ENCODE measurements at places on chromosomes 16 and 17.

DNA sequence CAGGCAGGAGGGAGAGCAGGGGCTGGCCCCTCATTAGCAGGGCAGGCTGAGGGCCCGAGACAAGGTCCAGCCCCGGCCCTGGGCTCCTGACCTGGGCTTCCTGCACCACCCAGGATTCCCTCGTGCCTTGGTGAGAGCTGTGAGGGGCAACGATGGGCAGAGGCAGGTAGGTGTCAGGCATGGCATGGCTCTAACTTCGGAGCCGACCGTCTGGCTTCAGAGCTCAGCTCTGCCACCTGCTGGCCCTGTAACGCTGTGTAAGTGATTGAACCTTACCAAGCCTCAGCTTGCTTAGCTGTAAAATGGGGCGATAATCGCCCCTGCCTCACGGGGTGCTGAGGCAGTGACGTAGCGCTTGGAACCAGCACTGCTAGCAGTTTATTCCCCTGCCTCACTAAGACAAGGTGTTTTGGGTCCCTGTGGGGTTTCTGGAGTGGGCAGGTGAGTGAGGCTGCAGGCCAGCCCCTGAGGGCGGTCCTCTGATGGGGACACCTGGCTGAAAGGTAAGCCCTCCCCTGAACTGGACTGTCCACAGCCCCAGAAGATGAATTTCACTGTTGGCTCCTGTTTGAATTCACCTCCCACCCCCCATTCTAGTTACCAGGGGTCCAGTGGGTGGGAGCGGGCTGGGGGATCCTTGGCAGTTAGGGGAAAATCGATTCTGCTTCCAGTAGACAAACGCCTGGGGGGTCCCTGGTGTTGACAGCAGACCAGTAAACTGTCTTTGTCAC, 184.8 kb upstream of the GSE1 start:
- no peak for DNase-seq

GRCh38 chr16:88578446-88579313, 8.5 kb downstream of the ZC3H18 start:
- no peak for DNase-seq

- DNase-seq = no peak
Observed at GRCh38 chr16:9322769-9323168, 231.3 kb downstream of the HAPSTR1 start.

GRCh38 chr16:77977339-77977738, 45.0 kb upstream of the CLEC3A start:
- DNase-seq = no peak

DNA sequence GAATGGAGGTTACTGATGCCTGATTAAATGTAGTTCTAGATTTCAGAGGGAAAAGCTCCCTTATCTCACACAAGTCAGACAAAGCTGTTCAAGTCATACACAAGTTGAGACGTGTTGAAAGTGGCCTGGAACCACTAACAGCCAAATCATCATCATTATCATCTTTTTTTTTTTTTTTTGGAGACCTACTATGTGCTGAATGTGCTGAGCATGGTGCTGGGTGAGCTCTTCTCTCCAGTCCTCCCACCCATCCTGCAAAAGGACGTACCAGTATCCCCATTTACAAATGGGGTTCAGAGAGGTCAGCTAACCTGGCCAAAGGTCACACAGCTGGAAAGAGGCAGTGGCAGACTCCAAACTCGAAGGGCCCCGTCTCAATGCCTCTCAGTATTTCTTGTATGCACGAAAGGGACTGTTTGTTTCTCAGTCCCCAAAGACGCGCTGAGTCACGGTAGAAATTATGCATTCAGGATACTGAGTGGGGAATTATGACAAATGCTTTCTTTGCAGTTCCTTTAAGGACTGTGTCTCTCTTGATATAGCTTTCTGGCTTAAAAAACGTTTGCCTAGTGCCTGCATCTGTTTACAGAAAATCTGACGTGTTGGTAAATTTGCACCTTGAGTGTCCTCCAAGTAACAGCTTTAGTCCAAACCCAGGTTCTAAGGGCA, 235.5 kb downstream of the XYLT1 start:
- DNase-seq = no peak

DNA sequence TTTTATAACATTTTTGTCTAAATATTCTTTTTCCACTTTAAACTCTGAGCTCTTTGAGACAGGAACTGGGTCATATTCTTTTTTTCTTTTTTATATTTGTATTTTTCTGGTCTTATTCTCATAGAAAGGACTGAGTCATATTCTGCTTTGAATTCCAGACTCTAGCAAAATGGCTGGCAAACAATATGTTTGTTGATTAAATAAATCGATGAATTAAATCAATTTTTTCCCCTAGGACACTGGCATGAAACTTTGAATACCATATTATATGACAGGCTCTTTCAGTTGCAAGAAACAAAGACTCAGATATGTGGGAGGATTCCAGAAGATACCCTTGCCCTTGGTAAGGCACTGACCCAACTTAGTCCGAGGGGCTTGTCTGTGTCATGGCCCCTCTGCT, 3.1 kb upstream of the RGS9 start:
- no peak for DNase-seq

- DNase-seq = no peak
Observed at GRCh38 chr16:4091240-4092012, 24.8 kb downstream of the ADCY9 start.

- DNase-seq = no peak
Observed at GRCh38 chr16:2043667-2044451, 3.8 kb downstream of the NTHL1 start.

- no peak for DNase-seq
Observed at GRCh38 chr17:9132944-9133610, 111.8 kb downstream of the NTN1 start.

DNA sequence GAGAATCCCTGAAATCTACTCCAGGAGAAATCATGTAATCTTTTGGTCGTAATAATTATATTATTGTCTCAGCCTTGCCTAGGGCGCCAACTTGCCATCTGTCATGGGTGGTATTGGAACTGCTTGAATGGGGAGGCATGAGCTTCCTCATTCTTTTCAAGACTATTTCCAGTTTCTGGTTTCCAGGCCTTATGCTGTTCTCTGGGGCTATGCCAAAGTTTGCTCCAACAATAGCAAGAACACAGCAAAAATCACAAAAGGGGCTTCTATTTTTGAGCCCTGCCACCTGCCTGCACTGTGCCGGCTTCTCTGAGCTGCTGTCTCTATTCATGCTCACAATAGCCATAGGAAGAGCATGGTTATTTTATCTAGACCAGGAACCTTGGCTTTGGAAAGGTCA, 111.7 kb downstream of the SPECC1 start:
- DNase-seq = no peak

- DNase-seq = no peak
Observed at GRCh38 chr17:73316919-73317505, 5.2 kb upstream of the CDC42EP4 start.

GRCh38 chr17:70407506-70407905, 238.2 kb downstream of the KCNJ2 start:
- DNase-seq = no peak

GRCh38 chr16:8430401-8430800, 159.9 kb downstream of the TMEM114 start:
- no peak for DNase-seq

DNA sequence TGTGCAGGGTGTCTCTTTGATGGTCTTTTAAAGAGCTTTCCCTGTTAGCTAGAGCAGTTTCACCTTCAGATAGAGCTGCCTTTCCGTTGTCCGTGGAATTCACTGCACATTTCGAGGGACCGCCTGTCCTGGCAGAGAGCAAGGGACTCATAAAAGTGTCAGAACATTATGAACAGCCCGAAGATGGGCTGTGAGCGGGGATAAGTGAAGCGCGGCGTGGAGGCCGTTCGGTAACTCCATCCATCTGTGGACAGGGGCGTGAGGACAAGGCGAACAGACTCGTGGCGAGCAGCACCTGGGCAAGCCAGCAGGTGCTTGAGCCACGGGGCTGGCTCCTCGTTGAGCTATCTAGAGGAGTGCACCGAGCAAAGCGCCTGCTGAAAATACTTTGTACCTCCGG, 371.2 kb downstream of the MAF start:
- no peak for DNase-seq

DNA sequence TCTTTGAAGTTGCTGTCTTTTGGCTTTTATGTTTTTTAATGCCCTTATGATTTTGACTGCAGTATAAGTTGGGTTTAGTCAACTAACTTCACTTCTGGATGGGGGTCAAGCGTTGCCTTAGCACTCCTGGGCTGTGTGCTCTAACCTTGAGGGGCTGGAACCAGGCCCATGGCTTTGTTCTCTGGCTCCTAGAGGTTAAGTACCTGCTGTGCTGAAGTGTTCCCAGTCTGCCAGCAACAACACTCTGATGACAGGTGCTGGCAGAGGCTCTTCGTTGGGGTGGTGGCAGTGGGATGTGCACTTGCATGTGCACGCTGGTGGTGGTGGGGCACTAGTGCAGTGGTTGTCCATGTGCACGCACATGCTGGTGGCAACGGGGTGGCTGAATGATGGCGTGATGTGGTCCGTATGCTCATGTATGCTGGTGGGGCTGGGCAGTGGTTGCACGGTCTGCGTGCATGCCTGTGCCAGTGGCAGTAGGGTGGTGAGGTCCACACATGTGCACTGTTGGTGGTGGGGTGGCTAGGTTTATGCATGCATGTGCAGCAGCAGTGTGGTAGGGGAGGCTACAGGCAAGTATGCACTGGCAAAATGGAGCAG, 447.8 kb upstream of the GOT2 start:
- DNase-seq = no peak

- DNase-seq = no peak
Observed at GRCh38 chr17:30908717-30909420, 2.8 kb upstream of the TEFM start.

Data from NCI-H2081 treated with DMSO at 0.1 percent for 48 hours (cell line).